ENCODE measurements at places on chromosomes 7 and 10. TPM values are rescaled to one million over a fixed set of nuclear protein-coding genes. Genes with fewer than 3 reads are reported as not detected.

The DPY19L1 gene
- 103 TPM for total RNA-seq

The HTR5A gene
- total RNA-seq, result not detected

The RINT1 gene
- 18.1 TPM for total RNA-seq

The SLC26A4 gene
- total RNA-seq, result 0.05 TPM

The LRRC17 gene
- 0.39 TPM for total RNA-seq

The TRPV5 gene
- not detected for total RNA-seq

DNA sequence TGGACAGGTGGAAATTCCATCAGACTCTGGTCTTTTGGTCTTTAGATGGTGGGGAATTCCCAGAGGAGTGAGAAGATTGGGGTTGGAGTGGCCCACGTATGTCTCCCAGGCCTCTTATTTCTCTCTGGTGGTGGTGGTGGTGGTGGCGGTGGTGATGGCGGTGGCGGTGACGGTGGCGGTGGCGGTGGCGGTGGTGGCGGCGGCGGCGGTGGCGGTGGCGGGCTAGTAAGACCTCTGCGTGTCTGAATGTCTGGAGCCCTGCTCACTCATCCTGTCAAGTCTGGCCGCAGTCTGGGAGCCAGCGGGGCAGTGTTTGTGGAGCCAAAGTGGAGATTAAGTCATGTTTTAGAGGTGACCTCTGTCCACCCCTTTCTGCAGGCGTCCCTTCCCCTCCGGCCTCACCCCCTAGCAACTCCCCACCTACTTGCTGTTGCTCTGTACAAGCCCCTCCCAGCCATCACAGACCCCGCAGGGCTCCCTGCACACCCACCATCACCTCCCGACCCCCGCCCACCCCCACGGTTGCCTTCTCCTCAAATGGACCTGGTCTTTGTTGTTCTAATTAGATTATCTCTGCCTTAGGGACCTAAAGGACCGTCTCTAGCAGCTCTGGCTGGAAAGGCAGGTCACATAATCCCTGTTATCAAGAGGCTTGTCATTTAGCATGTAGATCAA, 165.0 kb upstream of the TBX20 start:
- no peak for DNase-seq

- DNase-seq, result no peak
Observed at GRCh38 chr7:45645141-45645969, 71.2 kb downstream of the ADCY1 start.

- no peak for DNase-seq
Observed at GRCh38 chr10:94156453-94156852, 162.7 kb downstream of the PLCE1 start.

DNA sequence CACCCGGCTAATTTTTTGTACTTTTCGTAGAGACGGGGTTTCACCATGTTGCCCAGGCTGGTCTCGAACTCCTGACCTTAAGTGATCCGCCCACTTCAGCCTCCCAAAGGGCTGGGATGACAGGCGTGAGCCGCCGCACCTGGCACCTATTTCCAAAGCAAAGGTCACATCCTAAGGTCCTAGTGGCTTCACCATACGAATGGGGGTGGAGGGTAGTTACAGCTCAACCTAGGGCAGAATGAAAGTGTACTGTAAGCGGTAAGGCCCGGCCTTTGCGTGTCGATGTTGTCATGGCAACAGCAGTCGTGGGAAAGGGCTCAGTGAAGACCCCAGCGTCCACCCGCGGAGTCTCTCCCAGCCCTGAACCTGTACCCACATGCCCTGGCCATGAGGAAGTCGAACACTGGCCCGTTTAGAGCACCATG, 1.6 kb upstream of the COX19 start:
- no peak for DNase-seq

GRCh38 chr7:119969054-119969453, 303.9 kb upstream of the KCND2 start:
- DNase-seq, result no peak

DNA sequence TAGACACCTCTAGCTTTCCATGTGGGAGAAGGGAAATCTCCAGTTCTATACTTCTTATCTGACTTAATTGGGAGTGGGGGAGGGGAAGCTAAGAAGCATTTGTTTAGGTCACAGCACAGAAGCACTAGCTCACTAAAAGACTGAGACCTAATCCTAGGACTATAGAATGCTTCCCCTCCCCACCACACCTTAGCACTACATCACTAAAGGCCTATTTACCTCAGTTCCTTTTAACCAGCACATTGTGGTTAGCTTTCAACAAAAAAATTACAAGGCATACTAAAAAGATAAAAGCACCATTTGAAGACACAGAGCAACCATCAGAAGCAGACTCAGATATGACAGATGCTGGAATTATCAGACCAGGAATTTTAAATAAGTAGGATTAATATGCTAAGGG, 53.8 kb upstream of the ADRA2A start:
- no peak for DNase-seq

DNA sequence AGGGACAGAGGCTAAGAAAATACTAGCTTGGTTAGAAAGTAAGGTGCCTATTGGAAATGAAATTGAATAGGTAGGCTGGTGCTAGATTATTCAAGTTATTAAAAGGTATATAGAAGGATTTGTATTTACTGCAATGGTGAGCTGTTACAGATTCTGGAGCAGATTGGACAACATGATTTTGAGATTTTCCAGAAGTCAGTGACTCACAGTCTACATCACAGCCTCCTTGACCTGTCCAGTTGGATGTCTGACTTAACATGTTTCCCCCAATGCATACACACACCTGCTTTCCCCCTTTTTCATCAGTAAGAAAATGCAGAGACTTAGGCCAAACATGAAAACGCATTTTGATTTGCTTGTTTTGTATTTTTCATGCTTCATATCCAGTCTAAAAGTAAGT, 33.4 kb downstream of the STARD3NL start:
- no peak for DNase-seq

Measured in Panc1 (cell line).